ENCODE measurements at places on chromosomes 7 and 10. TPM values are rescaled to one million over a fixed set of nuclear protein-coding genes. Genes with fewer than 3 reads are reported as not detected.

Gene AP1S1
- total RNA-seq: 39.4 TPM

Gene LANCL2
- total RNA-seq: 7.4 TPM

Gene ENTPD1
- 1.2 TPM for total RNA-seq

Gene ATP6V1F
- 79.1 TPM for total RNA-seq

Gene VWC2
- not detected for total RNA-seq

Gene ZNF727
- 0.29 TPM for total RNA-seq

Gene GHRHR
- total RNA-seq: not detected

Gene CPA1
- total RNA-seq: not detected

Gene PON1
- not detected for total RNA-seq

DNA sequence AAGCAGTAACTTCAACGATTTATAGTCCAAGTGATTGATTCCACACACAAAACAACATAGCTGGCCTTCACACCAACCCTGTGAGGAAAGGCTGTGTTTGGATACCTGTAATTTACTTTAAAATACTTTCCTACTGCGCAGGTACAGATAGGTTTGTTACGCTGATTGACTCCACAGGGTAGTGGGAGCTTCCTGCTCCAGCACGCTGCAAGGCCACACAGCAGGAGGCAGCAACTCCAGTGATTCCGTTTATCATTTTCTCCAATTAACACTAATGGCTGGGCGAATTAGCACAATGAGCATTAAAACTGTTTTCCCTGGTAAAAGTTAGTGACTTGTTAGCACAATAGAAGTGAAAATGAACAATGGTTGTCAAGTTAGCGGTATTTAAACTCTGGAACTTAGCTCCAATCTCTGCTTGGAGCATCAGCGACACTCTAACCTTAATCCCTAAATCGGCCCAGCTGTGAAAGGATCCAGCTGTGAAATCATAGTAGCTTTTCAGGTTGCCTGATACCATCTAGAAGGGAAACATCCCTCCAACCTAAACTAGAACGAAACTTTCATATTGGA, 959 bp downstream of the DCLRE1C start:
- peak overlapping the region; percentile 97 for H3K4me3 ChIP-seq
- DNase-seq: no peak
- peak overlapping the region; percentile 78 for H3K27ac ChIP-seq
- H3K27me3 ChIP-seq: no peaks in the 10 kb centered on the region

- no peak for DNase-seq
- H3K4me3 ChIP-seq: no peak overlapping the region
- no peaks in the 10 kb centered on the region for H3K36me3 ChIP-seq
- H3K27me3 ChIP-seq: no peaks in the 10 kb centered on the region
Measured at GRCh38 chr7:112371701-112372100, 78.6 kb upstream of the IFRD1 start.

- DNase-seq: no peak
- H3K4me3 ChIP-seq: no peak overlapping the region
- H3K27ac ChIP-seq: no peak overlapping the region
- H3K27me3 ChIP-seq: no peaks in the 10 kb centered on the region
- no peaks in the 10 kb centered on the region for H3K4me1 ChIP-seq
Measured at GRCh38 chr10:6074489-6075301, 12.5 kb upstream of the IL2RA start.

DNA sequence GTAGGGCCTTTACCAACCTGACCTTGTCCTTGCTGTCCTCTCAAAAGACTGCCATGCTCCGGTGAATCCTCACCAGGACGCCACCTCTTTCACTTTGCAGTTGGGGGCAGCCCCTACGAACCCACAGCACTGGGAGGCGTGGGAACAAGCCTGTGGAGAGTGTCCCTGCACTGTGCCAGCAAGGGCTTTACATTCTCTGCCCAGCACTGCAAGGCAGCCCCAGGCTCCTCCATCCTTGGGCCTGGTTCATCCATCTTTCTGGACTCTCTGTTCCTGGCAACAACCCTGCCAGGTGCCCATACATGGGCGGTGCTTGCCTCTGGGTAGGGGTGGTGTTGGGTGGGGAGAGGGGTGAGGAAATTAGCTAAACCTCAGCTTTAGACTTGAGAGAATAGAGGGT, 1.4 kb downstream of the CHAT start:
- DNase-seq: no peak
- no peaks in the 10 kb centered on the region for H3K4me1 ChIP-seq
- no peaks in the 10 kb centered on the region for H3K36me3 ChIP-seq
- H3K4me3 ChIP-seq: no peak overlapping the region
- H3K27me3 ChIP-seq: peaks cover 6% of the 10 kb centered on the region

GRCh38 chr10:111221682-111222480, 145.1 kb downstream of the ADRA2A start:
- H3K27ac ChIP-seq: no peak overlapping the region
- H3K4me1 ChIP-seq: no peaks in the 10 kb centered on the region
- H3K36me3 ChIP-seq: no peaks in the 10 kb centered on the region

DNA sequence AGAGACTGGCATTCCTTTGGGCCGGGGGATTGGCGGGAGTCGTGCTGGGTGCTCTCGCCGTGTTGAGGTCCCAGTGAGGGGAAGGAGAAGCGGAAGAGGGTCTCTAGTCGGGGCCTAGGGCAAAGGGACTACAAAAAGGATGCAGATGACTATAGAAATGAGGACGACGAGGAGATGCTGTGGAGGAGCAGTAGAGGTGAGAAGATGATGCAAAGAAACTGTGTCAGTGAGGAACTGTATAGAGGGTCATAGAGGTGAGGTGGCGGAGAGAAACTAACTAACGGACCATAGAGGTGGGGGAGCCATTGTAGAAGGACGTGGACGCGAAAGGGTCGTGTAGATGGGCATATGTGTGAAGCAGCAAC, 324 bp downstream of the TWNK start:
- peak overlapping the region; percentile 89 for H3K4me3 ChIP-seq
- H3K4me1 ChIP-seq: peaks cover 17% of the 10 kb centered on the region

- no peaks in the 10 kb centered on the region for H3K4me1 ChIP-seq
- no peak overlapping the region for H3K4me3 ChIP-seq
- H3K27ac ChIP-seq: no peak overlapping the region
- no peak for DNase-seq
Measured at GRCh38 chr7:81761031-81761430, 8.8 kb downstream of the HGF start.

GRCh38 chr10:128305601-128306345, 179.6 kb upstream of the MKI67 start:
- H3K4me1 ChIP-seq: no peaks in the 10 kb centered on the region
- no peaks in the 10 kb centered on the region for H3K36me3 ChIP-seq
- no peaks in the 10 kb centered on the region for H3K27me3 ChIP-seq
- DNase-seq: no peak
- H3K4me3 ChIP-seq: no peak overlapping the region

DNA sequence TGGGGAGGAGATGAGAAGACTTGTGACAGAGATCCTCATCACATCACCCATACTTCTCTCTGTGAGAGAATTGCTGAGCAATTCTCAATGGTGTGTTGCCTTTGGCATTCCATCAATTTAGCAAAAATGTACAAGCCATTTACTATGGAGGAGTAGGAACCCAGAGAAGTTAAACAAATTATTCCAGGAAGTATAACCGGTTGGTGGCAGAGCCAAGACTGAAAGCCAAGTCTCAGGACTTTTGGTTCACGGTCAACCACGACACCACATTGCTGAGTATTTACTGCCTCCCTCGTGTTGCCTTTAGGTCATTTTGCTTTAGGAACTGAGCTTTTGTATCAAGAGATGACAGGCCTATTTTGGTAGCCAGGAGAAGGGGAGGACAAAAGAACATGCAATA, 88.0 kb upstream of the ELMO1 start:
- H3K4me1 ChIP-seq: no peaks in the 10 kb centered on the region
- H3K36me3 ChIP-seq: no peaks in the 10 kb centered on the region
- DNase-seq: no peak
- no peaks in the 10 kb centered on the region for H3K27me3 ChIP-seq
- no peak overlapping the region for H3K27ac ChIP-seq
- H3K4me3 ChIP-seq: no peak overlapping the region

DNA sequence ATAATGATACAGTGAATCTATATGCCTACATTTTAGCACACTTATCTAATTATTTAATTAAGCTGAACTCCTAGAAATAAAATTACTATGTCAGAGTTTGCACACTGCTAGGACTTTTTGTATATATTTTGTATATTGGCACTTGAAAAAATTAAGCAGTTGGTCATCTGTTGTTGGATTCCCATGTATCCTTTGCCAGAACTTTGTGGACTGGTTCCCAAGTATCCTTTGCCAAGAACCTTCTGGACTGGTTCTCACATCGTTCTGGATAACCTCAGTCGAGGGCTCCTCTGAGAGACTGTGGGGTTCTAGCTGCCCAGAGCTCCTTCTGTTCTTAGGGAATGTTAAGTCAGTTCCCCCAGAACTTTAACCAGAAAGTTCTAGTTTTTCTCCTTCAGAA, 108.8 kb upstream of the IFRD1 start:
- no peaks in the 10 kb centered on the region for H3K36me3 ChIP-seq
- no peak for DNase-seq

DNA sequence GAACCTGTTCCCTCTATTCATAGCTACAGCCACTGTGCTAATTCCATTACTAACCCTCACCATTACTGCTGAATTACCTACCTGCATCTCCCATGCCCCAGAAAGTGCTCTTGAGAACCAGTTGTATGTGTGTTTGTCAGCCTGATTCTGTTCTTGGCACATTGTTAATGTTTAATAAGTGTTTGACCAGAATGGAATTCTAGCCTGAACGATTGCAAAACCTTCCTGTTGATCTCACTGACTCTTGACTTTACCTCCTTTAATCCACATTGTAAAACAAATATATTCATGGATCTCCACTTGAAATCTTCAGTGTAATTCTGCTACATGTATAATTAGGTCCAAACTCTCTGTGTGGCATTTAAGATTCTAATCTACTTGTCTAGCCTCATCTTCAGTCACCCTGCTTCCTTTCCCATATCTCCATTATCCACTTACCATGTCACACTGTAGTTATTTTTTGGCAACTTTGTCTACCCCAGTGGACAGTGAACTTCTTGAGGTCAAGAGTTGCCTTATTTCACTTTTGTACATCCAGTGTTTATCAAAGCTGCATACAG, 4.9 kb downstream of the ZNF277 start:
- H3K36me3 ChIP-seq: no peaks in the 10 kb centered on the region
- no peak overlapping the region for H3K27ac ChIP-seq
- H3K4me3 ChIP-seq: no peak overlapping the region
- DNase-seq: no peak
- H3K4me1 ChIP-seq: no peaks in the 10 kb centered on the region

GRCh38 chr10:80498078-80498832, 39.4 kb upstream of the SH2D4B start:
- peaks cover 99% of the 10 kb centered on the region for H3K4me1 ChIP-seq
- peak overlapping the region; percentile 33 for H3K4me3 ChIP-seq
- peak overlapping the region; percentile 59 for H3K27ac ChIP-seq
- DNase-seq: no peak
- no peaks in the 10 kb centered on the region for H3K27me3 ChIP-seq

GRCh38 chr10:66832781-66833422, 92.9 kb upstream of the LRRTM3 start:
- no peaks in the 10 kb centered on the region for H3K4me1 ChIP-seq
- H3K27ac ChIP-seq: no peak overlapping the region
- no peak overlapping the region for H3K4me3 ChIP-seq
- H3K36me3 ChIP-seq: no peaks in the 10 kb centered on the region

- no peaks in the 10 kb centered on the region for H3K27me3 ChIP-seq
- H3K4me3 ChIP-seq: no peak overlapping the region
- H3K4me1 ChIP-seq: no peaks in the 10 kb centered on the region
- no peak overlapping the region for H3K27ac ChIP-seq
Measured at GRCh38 chr7:48627164-48627563, 297.2 kb upstream of the CDC14C start.

- H3K4me1 ChIP-seq: no peaks in the 10 kb centered on the region
- no peak overlapping the region for H3K27ac ChIP-seq
- H3K4me3 ChIP-seq: no peak overlapping the region
- no peaks in the 10 kb centered on the region for H3K27me3 ChIP-seq
- DNase-seq: no peak
- no peaks in the 10 kb centered on the region for H3K36me3 ChIP-seq
Measured at GRCh38 chr7:44184206-44184872, 4.9 kb downstream of the GCK start.

DNA sequence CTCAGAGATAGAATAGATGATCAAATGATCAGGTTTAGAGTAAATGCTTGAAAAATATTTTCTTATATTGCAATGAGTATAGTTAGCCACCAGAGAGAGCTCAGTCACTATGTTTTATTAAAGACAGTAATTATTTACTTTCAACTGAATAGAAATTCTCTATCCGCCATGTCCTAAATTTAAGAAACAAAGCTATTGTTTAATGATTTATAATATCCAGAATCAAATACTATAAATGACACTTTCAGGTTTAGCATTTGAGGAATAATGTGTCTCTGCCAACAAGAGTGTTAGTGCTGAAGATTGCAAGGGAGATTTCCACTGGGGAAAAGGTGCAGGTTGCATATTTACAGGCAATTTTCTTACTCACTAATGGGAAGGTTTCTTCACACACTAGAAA, 184.7 kb downstream of the DGKB start:
- no peaks in the 10 kb centered on the region for H3K27me3 ChIP-seq
- no peak overlapping the region for H3K27ac ChIP-seq
- no peak for DNase-seq
- H3K4me3 ChIP-seq: no peak overlapping the region
- H3K36me3 ChIP-seq: no peaks in the 10 kb centered on the region

GRCh38 chr7:139838876-139839275, 9.8 kb downstream of the TBXAS1 start:
- H3K27ac ChIP-seq: no peak overlapping the region
- no peaks in the 10 kb centered on the region for H3K4me1 ChIP-seq
- no peaks in the 10 kb centered on the region for H3K27me3 ChIP-seq
- no peak for DNase-seq
- no peak overlapping the region for H3K4me3 ChIP-seq
- no peaks in the 10 kb centered on the region for H3K36me3 ChIP-seq

- no peaks in the 10 kb centered on the region for H3K36me3 ChIP-seq
- no peaks in the 10 kb centered on the region for H3K27me3 ChIP-seq
- no peaks in the 10 kb centered on the region for H3K4me1 ChIP-seq
- no peak overlapping the region for H3K27ac ChIP-seq
- no peak overlapping the region for H3K4me3 ChIP-seq
Measured at GRCh38 chr7:155948423-155948822, 136.2 kb upstream of the SHH start.

- peaks cover 11% of the 10 kb centered on the region for H3K4me1 ChIP-seq
- peak overlapping the region; percentile 96 for H3K4me3 ChIP-seq
- H3K27ac ChIP-seq: peak overlapping the region; percentile 91
- DNase-seq: peak; percentile 49
- H3K36me3 ChIP-seq: peaks cover 6% of the 10 kb centered on the region
- H3K27me3 ChIP-seq: no peaks in the 10 kb centered on the region
Measured at GRCh38 chr7:127391591-127392181, 822 bp downstream of the ZNF800 start.

GRCh38 chr10:33900596-33900995, 566.1 kb upstream of the NRP1 start:
- H3K4me1 ChIP-seq: no peaks in the 10 kb centered on the region
- H3K36me3 ChIP-seq: no peaks in the 10 kb centered on the region
- DNase-seq: no peak
- no peaks in the 10 kb centered on the region for H3K27me3 ChIP-seq
- H3K27ac ChIP-seq: no peak overlapping the region

Data from naive thymus-derived CD4-positive, alpha-beta T cell (primary cell).